ENCODE measurements at places on chromosomes 1 and 21. TPM values are rescaled to one million over a fixed set of nuclear protein-coding genes. Genes with fewer than 3 reads are reported as not detected.

PITHD1 gene
- polyA plus RNA-seq, result 116 TPM

FAM76A gene
- polyA plus RNA-seq, result 3.3 TPM

SERPINC1 gene
- polyA plus RNA-seq, result 0.08 TPM

GRCh38 chr1:42680921-42681683, 1.1 kb upstream of the YBX1 start:
- H3K27ac ChIP-seq, result peak overlapping the region; percentile 92
- no peak for DNase-seq
- peak overlapping the region; percentile 81 for H3K4me3 ChIP-seq
- H3K36me3 ChIP-seq, result peaks cover 9% of the 10 kb centered on the region
- peaks cover 46% of the 10 kb centered on the region for H3K4me1 ChIP-seq

GRCh38 chr1:186078245-186078644, 296.8 kb downstream of the TPR start:
- H3K4me3 ChIP-seq, result no peak overlapping the region
- no peaks in the 10 kb centered on the region for H3K36me3 ChIP-seq
- peaks cover 3% of the 10 kb centered on the region for H3K4me1 ChIP-seq
- no peak overlapping the region for H3K27ac ChIP-seq
- no peak for DNase-seq

- no peaks in the 10 kb centered on the region for H3K27me3 ChIP-seq
- H3K4me3 ChIP-seq, result no peak overlapping the region
- no peaks in the 10 kb centered on the region for H3K36me3 ChIP-seq
- no peak overlapping the region for H3K27ac ChIP-seq
- H3K4me1 ChIP-seq, result no peaks in the 10 kb centered on the region
Measured at GRCh38 chr1:108572182-108572581, 12.3 kb downstream of the EEIG2 start.

Data from psoas muscle (tissue), 8 donors.